ENCODE measurements at places on chromosomes 16 and 17. TPM values are rescaled to one million over a fixed set of nuclear protein-coding genes. Genes with fewer than 3 reads are reported as not detected.

Gene MYLK3
- total RNA-seq: 0.26 TPM

Gene ADORA2B
- total RNA-seq: 7.5 TPM

Gene ATP2C2
- total RNA-seq: 0.06 TPM

Gene MRPS23
- total RNA-seq: 29.3 TPM

Gene KRT33A
- total RNA-seq: not detected

Gene C17orf50
- not detected for total RNA-seq

Gene TBC1D3I
- total RNA-seq: not detected

Gene TAOK2
- total RNA-seq: 60.4 TPM

Gene ZG16
- not detected for total RNA-seq

Gene ABCC6
- 0.75 TPM for total RNA-seq

Gene HIC1
- total RNA-seq: 12.7 TPM

Gene C16orf96
- total RNA-seq: not detected

Gene DNAJA2
- 86.2 TPM for total RNA-seq

Gene CRHR1
- not detected for total RNA-seq

Gene ABAT
- total RNA-seq: 2.6 TPM

Gene DHX58
- 10.3 TPM for total RNA-seq

Gene RHBDF1
- total RNA-seq: 112 TPM

Gene POLR3E
- total RNA-seq: 30.8 TPM

Gene WNT9B
- 0.13 TPM for total RNA-seq

Gene APOBR
- not detected for total RNA-seq

Gene DNAI2
- not detected for total RNA-seq

Gene TBC1D3
- total RNA-seq: not detected

Gene CCDC200
- not detected for total RNA-seq

Gene KRT222
- total RNA-seq: not detected

Gene TSPAN10
- total RNA-seq: 0.81 TPM

Gene CTF1
- total RNA-seq: 0.92 TPM

Gene LPCAT2
- total RNA-seq: 18.9 TPM

Gene NACA2
- total RNA-seq: not detected

Gene FBXW10
- total RNA-seq: under 0.01 TPM

Gene C17orf113
- total RNA-seq: 0.26 TPM

Gene CCDC43
- total RNA-seq: 40.8 TPM

Gene RAB26
- total RNA-seq: 2.0 TPM

Gene CENPN
- 45.2 TPM for total RNA-seq

Gene LGALS9
- total RNA-seq: 3.0 TPM

Gene KRTAP17-1
- not detected for total RNA-seq

Gene CSH2
- not detected for total RNA-seq

Gene KCNJ12
- total RNA-seq: 0.26 TPM

Gene CCL14
- not detected for total RNA-seq

Gene TBC1D26
- not detected for total RNA-seq

Gene PIK3R5
- 0.26 TPM for total RNA-seq

Gene EVI2B
- 0.13 TPM for total RNA-seq

Gene PIPOX
- 2.7 TPM for total RNA-seq

Gene SYT17
- total RNA-seq: 0.26 TPM

Gene OR1D2
- total RNA-seq: not detected

Gene NHLRC4
- 1.7 TPM for total RNA-seq

Gene EEF2K
- 31.1 TPM for total RNA-seq

Gene CCL8
- total RNA-seq: not detected

Gene DNAH9
- total RNA-seq: not detected

Gene MPHOSPH6
- 20.2 TPM for total RNA-seq

Gene HOXB13
- total RNA-seq: not detected

Gene METRNL
- 73.6 TPM for total RNA-seq
